ENCODE measurements at places on chromosomes 1 and 21. TPM values are rescaled to one million over a fixed set of nuclear protein-coding genes. Genes with fewer than 3 reads are reported as not detected.

DNA sequence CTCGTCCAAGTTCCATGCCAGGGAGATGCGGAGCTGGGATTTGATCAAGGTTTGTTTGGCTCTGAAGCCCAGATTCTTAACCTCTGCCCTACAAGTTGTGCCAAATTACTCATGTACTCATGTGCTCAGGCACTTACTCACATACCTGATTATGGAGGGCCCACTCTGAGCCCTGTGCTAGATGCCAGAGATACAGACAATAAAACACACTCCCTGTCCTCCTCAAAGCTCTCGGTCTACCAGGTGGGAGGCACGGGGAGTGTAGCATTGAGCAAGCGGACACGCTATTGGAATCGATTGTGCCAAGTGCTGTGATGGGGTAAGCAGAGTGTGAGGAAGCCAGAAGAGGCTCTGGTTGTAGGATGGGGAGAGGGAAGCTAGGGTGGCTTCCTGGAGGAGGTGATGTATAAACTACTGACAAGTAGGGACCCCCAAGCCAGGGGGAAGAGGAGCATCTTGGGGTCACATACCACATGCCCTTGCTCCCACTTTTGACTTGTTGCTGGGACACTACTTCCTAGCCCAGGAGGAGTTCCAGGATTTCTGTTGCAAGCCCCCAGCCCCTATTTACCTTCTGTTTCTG lies 49.8 kb upstream of the IFNLR1 start:
- no peak overlapping the region for H3K4me3 ChIP-seq
- DNase-seq = peak; percentile 86
- H3K27me3 ChIP-seq = no peaks in the 10 kb centered on the region
- no peak overlapping the region for H3K27ac ChIP-seq
- H3K36me3 ChIP-seq = no peaks in the 10 kb centered on the region
- H3K4me1 ChIP-seq = peaks cover 12% of the 10 kb centered on the region

DNA sequence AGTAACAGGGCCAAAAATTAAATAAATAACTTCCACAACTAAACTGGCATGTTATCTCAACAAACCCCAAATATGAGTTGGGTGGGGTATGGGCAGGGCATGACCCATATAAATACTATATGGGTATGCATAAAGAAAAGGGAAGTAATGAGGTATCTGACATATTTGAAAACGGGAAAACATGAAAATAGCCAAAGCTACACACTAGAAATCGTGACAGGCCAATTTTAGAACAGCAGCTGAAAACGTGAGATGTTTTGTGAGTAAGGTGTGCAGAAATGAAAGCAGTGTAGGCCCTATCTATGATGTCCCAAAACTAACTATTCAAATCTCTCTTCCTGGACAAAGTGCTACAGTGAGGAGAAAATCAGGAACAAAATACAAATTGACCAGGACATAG lies 537.9 kb upstream of the NR5A2 start:
- no peak for DNase-seq
- no peak overlapping the region for H3K4me3 ChIP-seq
- H3K27me3 ChIP-seq = 0 out of 2 replicates have a peak, but pooled peaks cover 6% of the 10 kb centered on the region
- H3K36me3 ChIP-seq = no peaks in the 10 kb centered on the region
- H3K4me1 ChIP-seq = no peaks in the 10 kb centered on the region

GRCh38 chr1:195594322-195594721 lies 1013.9 kb downstream of the KCNT2 start:
- no peak overlapping the region for H3K27ac ChIP-seq
- no peaks in the 10 kb centered on the region for H3K27me3 ChIP-seq
- H3K4me3 ChIP-seq = no peak overlapping the region
- peaks cover 19% of the 10 kb centered on the region for H3K4me1 ChIP-seq

DNA sequence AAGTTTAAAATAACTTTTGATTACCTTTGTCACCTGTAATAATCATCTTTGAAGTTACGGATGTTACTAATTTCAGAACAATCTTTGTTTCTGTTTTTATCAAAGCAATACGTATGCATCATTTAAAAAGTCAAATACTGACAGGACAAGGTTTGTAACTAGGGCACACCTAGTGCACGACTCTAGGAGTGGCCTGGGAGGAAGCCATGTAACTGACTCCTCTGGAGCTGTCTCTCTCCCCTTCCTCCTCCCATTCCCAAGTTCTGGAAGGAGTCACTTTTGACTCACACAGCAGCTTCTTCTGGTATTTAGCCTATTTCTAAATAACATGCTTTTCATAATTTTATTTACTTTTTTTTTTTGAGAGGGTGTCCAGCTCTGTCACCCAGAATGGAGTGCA lies 11.8 kb upstream of the RAP1GAP start:
- peak; percentile 78 for DNase-seq
- H3K4me1 ChIP-seq = peaks cover 11% of the 10 kb centered on the region
- peak overlapping the region; percentile 25 for H3K27ac ChIP-seq
- no peak overlapping the region for H3K4me3 ChIP-seq

GRCh38 chr1:59692591-59692990 lies 122.2 kb upstream of the HOOK1 start:
- DNase-seq = peak; percentile 98
- H3K27me3 ChIP-seq = no peaks in the 10 kb centered on the region
- H3K4me1 ChIP-seq = peaks cover 34% of the 10 kb centered on the region

GRCh38 chr1:216193839-216194443 lies 229.3 kb downstream of the USH2A start:
- H3K27ac ChIP-seq = no peak overlapping the region
- H3K27me3 ChIP-seq = no peaks in the 10 kb centered on the region
- H3K4me3 ChIP-seq = no peak overlapping the region
- DNase-seq = peak; percentile 5
- no peaks in the 10 kb centered on the region for H3K36me3 ChIP-seq
- no peaks in the 10 kb centered on the region for H3K4me1 ChIP-seq

Gene TMEM52
- polyA plus RNA-seq = 0.40 TPM

- H3K4me1 ChIP-seq = no peaks in the 10 kb centered on the region
- H3K27ac ChIP-seq = no peak overlapping the region
- H3K36me3 ChIP-seq = no peaks in the 10 kb centered on the region
- no peak overlapping the region for H3K4me3 ChIP-seq
Observed at GRCh38 chr1:183769956-183770815, 34.7 kb upstream of the RGL1 start.

Gene LCE3E
- not detected for polyA plus RNA-seq

- H3K27ac ChIP-seq = no peak overlapping the region
- H3K4me3 ChIP-seq = no peak overlapping the region
- 0 out of 2 replicates have a peak, but pooled peaks cover 6% of the 10 kb centered on the region for H3K4me1 ChIP-seq
- DNase-seq = peak; percentile 76
- H3K27me3 ChIP-seq = peaks cover 18% of the 10 kb centered on the region
Observed at GRCh38 chr1:206029484-206029883, 5.8 kb upstream of the CTSE start.

Gene CASQ1
- polyA plus RNA-seq = not detected

Gene KCNE2
- 0.23 TPM for polyA plus RNA-seq

GRCh38 chr1:75991497-75992114 lies 59.4 kb upstream of the ASB17 start:
- H3K27ac ChIP-seq = no peak overlapping the region
- peak; percentile 89 for DNase-seq
- no peaks in the 10 kb centered on the region for H3K36me3 ChIP-seq
- no peaks in the 10 kb centered on the region for H3K4me1 ChIP-seq

Gene KRTAP21-2
- not detected for polyA plus RNA-seq

DNA sequence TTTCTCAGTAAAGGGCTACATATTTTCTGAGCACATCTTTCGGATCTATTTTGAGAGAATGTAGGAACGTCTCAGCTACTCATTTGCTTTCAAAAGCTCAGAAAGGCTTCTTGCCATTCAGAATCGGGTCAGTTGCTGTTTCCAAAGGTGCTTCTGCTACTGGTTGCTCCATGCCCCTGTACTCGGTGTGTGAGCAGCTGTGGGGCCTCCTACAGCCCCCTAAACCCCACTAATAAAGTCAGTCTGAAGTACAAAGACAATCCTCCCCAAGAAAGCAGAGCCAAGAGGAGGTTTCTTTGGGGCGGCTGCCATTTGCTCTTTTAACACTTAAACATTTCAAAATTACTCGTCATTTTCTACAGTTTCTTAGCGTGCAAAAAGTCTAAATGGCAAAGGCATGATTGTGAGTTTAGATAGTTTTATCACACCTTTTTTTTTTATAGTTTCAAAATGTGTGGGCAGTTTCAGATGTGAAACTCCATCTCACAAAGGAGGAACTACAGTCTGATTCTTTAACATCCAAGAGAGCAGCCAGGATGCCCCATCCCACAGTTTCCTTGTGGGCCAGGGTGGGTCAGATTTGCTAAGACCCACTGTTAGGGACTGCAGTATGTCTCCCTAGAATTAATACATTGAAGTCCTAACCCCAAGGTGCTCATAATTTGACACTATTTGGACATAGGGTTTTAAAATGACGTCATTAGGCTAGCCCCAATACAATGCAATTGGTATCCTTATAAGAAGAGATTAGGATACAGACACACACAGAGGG lies 4.1 kb downstream of the RUNX1 start:
- no peak for DNase-seq
- no peak overlapping the region for H3K27ac ChIP-seq
- H3K4me1 ChIP-seq = peaks cover 40% of the 10 kb centered on the region
- H3K4me3 ChIP-seq = no peak overlapping the region
- no peaks in the 10 kb centered on the region for H3K27me3 ChIP-seq

DNA sequence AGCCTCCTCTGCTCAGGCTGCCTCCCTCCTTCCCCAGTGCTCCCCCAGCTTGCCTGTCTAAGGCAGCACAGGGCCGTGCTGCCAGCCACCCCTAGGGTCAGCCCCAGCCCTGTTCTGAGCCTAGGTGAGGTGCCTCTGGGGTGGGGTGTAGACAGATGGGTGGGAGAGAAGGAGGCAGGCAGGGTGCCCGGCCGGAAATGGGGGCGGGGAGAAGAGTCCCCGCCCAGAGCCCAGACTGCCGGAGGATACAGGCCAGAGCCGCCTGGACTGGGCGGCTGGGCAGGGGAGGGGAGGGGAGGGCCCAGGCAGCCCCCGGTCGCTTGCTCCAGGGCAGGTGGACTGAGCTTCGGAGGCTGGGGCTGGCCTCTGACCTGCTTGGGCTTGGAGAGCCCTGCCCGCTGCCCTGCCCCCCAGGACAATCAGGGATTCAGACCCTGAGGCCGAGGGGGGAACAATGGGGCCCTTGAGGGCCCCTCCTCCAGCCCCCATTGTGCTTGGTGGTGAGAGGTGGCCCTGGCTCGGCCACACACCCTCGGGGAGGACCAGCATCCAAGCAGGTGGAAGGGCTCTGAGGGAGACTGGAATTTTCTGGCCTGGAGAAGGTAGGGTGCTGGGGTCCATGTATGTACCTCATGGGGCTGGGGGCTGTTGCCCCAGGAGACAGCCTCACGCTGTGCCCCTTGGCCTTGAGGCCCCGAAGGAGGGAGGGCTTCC lies at the start of gene GJC2:
Gene GJC2 (plus strand): TSS at position 525 of the 714 bp plus-strand sequence. CDS start 7,829 bp downstream, outside the sequence.
- peak; percentile 36 for DNase-seq
- H3K4me1 ChIP-seq = peaks cover 23% of the 10 kb centered on the region
- no peaks in the 10 kb centered on the region for H3K36me3 ChIP-seq
- H3K27me3 ChIP-seq = no peaks in the 10 kb centered on the region
- H3K27ac ChIP-seq = peak within 1 kb of the TSS; percentile 46
- H3K4me3 ChIP-seq = no peak within 1 kb of the TSS

- no peaks in the 10 kb centered on the region for H3K27me3 ChIP-seq
- H3K4me1 ChIP-seq = peaks cover 37% of the 10 kb centered on the region
- peak; percentile 67 for DNase-seq
- H3K27ac ChIP-seq = no peak overlapping the region
- no peak overlapping the region for H3K4me3 ChIP-seq
Observed at GRCh38 chr1:234597894-234598293, 12.1 kb downstream of the IRF2BP2 start.

Gene VCAM1
- 3.0 TPM for polyA plus RNA-seq

DNA sequence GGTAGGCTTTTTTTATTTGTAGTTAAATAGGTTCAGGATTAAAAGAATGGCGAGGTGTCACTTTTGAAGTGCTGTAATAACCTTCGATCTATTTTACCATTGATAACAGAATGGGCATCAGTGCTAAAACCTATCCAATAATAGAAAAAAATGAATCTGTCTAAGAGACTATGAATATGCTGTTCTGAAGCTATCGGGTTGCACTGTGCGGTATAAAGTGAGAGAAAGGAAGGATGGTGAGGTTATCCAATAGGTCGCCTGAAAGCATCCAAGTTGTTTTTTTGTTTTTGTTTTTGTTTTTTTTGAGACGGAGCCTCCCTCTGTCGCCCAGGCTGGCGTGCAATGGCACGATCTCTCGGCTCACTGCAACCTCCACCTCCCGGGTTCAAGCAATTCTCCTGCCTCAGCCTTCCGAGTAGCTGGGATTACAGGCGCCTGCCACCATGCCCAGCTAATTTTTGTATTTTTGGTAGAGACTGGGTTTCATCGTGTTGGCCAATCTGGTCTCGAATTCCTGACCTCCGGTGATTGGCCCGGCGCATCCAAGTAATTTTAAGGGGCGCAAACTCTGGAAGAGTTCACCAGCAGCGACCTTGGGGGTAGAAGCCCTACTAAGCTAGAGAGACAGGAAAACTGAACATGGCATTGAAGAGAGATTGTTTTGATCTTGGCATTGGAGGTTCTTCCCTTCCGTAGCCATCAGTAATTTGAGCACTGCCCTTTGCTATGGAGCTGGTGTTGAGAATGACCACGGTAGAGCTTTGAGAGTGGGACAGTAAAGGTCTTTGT lies 8.7 kb upstream of the MDM4 start:
- H3K36me3 ChIP-seq = no peaks in the 10 kb centered on the region
- peak overlapping the region; percentile 88 for H3K27ac ChIP-seq
- H3K27me3 ChIP-seq = no peaks in the 10 kb centered on the region
- peak overlapping the region; percentile 74 for H3K4me3 ChIP-seq
- peak; percentile 66 for DNase-seq
- peaks cover 4% of the 10 kb centered on the region for H3K4me1 ChIP-seq

Gene ATF6
- 14.8 TPM for polyA plus RNA-seq

DNA sequence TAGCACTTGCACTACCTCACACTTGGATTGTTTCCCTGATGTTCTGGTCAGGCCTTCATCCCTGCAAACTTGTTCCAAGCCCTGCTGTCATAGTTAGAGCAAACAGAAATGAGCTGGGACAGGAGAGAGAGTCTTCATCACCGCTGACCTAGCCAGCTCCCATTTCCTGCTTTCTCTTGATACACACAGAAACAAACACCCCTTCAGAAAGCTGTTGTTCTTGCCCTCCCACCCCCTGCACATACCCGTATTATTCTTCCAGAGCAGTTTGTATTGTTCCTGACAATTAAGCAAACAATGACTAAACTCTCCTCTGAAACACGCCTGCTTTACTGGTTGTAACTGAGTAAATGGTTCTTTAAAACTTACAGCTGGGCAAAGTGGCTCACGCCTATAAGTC lies 2.9 kb upstream of the SYT2 start:
- no peak overlapping the region for H3K4me3 ChIP-seq
- H3K27me3 ChIP-seq = peaks cover 74% of the 10 kb centered on the region
- no peaks in the 10 kb centered on the region for H3K36me3 ChIP-seq
- no peak overlapping the region for H3K27ac ChIP-seq

Gene FHAD1
- not detected for polyA plus RNA-seq

Gene PLA2G5
- 0.16 TPM for polyA plus RNA-seq

DNA sequence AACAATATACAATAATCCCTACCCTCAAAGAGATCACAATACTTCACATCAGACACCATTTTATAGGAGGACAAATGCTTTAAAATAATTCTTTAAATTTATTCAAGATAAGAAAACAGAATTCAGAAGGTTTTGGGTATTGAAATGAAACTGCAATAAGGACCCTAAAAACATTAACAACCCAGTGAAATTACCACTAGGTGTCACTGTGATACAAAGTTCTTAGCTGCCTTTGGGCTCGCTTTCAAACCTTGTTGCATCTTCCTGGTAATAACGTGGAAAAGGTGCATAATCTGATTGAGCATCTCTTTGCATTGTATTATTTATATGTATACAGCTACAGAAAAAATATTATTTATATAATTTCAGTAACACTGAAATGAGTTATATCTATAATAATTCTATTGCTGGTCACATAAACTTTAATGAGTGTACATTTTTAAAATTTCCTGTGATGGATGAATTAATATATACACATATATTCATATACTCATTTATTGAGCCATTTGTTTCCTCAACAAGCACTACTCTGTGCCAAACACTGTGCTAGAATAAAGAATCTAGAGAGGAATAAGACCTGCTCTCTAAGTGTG lies 185.2 kb downstream of the FAF1 start:
- H3K4me3 ChIP-seq = no peak overlapping the region
- no peak overlapping the region for H3K27ac ChIP-seq
- H3K27me3 ChIP-seq = no peaks in the 10 kb centered on the region
- H3K4me1 ChIP-seq = no peaks in the 10 kb centered on the region

Gene KRTAP11-1
- not detected for polyA plus RNA-seq
